Mucosa of gallbladder (tissue), 1 donor: ENCODE measurements at places on chromosomes 1 and 21. TPM values are rescaled to one million over a fixed set of nuclear protein-coding genes. Genes with fewer than 3 reads are reported as not detected.

The C1orf185 gene
- total RNA-seq, result not detected

The H3-3A gene
- total RNA-seq, result 492 TPM

The PLEKHN1 gene
- 1.8 TPM for total RNA-seq

The C4BPA gene
- total RNA-seq, result 2.3 TPM

The DSCAM gene
- total RNA-seq, result 0.09 TPM

The SYT14 gene
- 0.06 TPM for total RNA-seq

The BNIPL gene
- 0.66 TPM for total RNA-seq

The PTCH2 gene
- total RNA-seq, result 1.9 TPM

The CFAP126 gene
- not detected for total RNA-seq

The GPR52 gene
- 1.3 TPM for total RNA-seq

The SH2D1B gene
- total RNA-seq, result 0.12 TPM

The MYOC gene
- total RNA-seq, result 2.4 TPM

The DMBX1 gene
- total RNA-seq, result not detected

The USF1 gene
- 58.8 TPM for total RNA-seq

The OLIG2 gene
- total RNA-seq, result not detected

The MFAP2 gene
- total RNA-seq, result 19.8 TPM

The KCNE2 gene
- not detected for total RNA-seq

The CRYBG2 gene
- 25.5 TPM for total RNA-seq

The GPR25 gene
- 0.66 TPM for total RNA-seq

The SHE gene
- 6.2 TPM for total RNA-seq

The CALML6 gene
- total RNA-seq, result 0.32 TPM

The ZNF593OS gene
- 0.29 TPM for total RNA-seq

The OLFML2B gene
- 8.4 TPM for total RNA-seq

The LCE6A gene
- not detected for total RNA-seq

The SELE gene
- total RNA-seq, result 0.95 TPM

The RCAN1 gene
- total RNA-seq, result 30.9 TPM

The GADD45A gene
- total RNA-seq, result 60.9 TPM

The PLA2G2D gene
- total RNA-seq, result not detected

The CYP4Z1 gene
- total RNA-seq, result not detected
